ENCODE measurements at places on chromosomes 5 and 9. TPM values are rescaled to one million over a fixed set of nuclear protein-coding genes. Genes with fewer than 3 reads are reported as not detected.

SLC6A18 gene
- not detected for total RNA-seq

ZNG1F gene
- 8.2 TPM for total RNA-seq

SAPCD2 gene
- 1.0 TPM for total RNA-seq

CDH12 gene
- 0.26 TPM for total RNA-seq

DNA sequence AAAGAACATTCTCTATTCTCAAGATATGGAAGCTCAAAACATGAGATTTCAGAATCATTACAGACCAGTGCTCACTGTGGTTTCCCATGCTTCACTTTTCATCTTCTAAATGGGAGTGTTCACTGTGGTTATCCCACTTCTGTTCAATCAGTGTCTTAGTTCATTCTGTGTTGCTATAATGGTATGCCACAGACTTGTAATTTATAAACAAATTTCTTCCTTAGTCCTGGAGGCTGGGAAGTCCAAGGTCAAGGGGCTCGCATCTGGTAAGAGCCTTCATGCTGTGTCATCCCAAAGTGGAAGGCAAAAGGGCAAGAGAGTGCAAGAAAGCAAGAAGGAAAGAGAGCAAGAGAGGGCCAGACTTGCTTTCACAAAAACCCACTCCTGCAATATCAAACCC, 146.3 kb downstream of the TTC39B start:
- H3K27ac ChIP-seq: no peak overlapping the region
- H3K4me3 ChIP-seq: no peak overlapping the region
- no peaks in the 10 kb centered on the region for H3K27me3 ChIP-seq
- no peak for DNase-seq
- no peaks in the 10 kb centered on the region for H3K4me1 ChIP-seq

DNA sequence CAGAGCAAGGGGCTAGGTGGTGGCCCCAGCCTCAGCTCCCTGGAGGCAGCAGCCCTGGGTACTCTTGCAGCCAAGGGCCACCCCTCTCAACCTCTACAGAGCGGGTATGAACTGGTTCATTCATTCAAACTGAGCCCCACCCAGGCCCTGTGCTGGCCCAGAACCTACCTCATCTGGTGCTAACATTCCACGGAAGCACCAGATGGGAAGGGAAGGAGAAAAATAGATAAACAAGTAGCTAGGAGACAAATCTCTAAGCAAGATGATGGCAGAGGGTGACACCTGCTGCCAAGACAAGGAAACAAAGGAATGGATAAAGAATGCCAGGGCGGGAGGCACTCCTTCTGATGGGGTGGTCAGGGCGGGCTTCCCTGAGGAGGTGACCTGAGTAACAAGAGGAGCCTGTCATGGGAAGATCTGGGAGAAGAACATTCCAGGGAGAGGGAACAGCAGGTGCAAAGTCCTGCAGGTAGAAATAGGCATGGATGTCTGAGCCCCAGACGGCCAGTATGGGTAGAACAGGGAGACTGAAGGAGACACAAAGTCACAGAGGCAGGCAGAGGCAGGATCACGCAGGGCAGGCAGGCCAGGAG, 6.1 kb downstream of the ST6GALNAC4 start:
- H3K36me3 ChIP-seq: peaks cover 13% of the 10 kb centered on the region
- H3K4me3 ChIP-seq: no peak overlapping the region
- no peak overlapping the region for H3K27ac ChIP-seq
- H3K4me1 ChIP-seq: peaks cover 6% of the 10 kb centered on the region
- H3K27me3 ChIP-seq: peaks cover 4% of the 10 kb centered on the region

DNA sequence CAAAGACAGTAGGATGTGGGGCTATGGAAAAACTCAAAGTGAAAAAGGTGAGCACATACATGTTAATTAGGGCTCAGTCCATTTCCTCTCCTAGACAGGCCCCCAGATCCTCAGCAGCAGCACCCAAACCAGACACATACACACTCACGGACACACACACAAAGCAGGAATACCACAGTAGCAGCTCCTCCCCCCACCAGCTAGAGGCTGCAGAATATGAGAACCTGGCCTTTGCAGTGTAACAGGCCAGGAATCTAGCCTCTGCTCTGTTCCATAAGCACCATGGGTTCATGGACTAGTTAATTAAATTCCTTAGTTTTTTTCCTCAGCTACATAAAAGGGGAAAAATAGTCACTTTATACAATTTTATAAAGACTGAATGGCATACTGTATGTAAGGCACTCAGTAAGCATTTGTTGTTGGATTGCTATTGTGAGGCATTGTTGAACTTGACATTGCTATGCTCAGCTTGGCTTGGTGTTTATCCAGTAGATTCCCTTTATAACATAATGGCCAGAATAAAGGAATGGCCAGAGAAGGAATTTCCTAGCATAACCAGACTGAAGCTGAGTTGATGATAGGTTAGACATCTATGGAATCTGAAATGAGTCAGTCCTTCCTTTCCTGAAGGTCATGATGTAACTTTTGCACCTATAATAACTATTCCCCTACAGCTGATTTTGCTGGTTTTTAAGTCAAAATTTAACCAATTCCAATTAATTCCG, 186.8 kb downstream of the SEMA5A start:
- no peaks in the 10 kb centered on the region for H3K36me3 ChIP-seq
- peaks cover 7% of the 10 kb centered on the region for H3K27me3 ChIP-seq
- H3K4me3 ChIP-seq: no peak overlapping the region
- H3K27ac ChIP-seq: no peak overlapping the region
- DNase-seq: no peak
- H3K4me1 ChIP-seq: no peaks in the 10 kb centered on the region

GRCh38 chr5:143782588-143783386, 29.2 kb upstream of the HMHB1 start:
- DNase-seq: no peak
- H3K4me1 ChIP-seq: peaks cover 11% of the 10 kb centered on the region
- H3K36me3 ChIP-seq: no peaks in the 10 kb centered on the region
- no peak overlapping the region for H3K27ac ChIP-seq

- no peaks in the 10 kb centered on the region for H3K27me3 ChIP-seq
- peaks cover 4% of the 10 kb centered on the region for H3K36me3 ChIP-seq
- no peak for DNase-seq
- H3K27ac ChIP-seq: no peak overlapping the region
- H3K4me3 ChIP-seq: peak overlapping the region; percentile 59
Measured at GRCh38 chr9:86350006-86350760, 4.0 kb downstream of the TUT7 start.

GRCh38 chr9:80883426-80883825, 805.9 kb downstream of the TLE1 start:
- H3K4me1 ChIP-seq: peaks cover 6% of the 10 kb centered on the region
- no peaks in the 10 kb centered on the region for H3K36me3 ChIP-seq
- no peaks in the 10 kb centered on the region for H3K27me3 ChIP-seq
- DNase-seq: no peak
- H3K27ac ChIP-seq: no peak overlapping the region

DNA sequence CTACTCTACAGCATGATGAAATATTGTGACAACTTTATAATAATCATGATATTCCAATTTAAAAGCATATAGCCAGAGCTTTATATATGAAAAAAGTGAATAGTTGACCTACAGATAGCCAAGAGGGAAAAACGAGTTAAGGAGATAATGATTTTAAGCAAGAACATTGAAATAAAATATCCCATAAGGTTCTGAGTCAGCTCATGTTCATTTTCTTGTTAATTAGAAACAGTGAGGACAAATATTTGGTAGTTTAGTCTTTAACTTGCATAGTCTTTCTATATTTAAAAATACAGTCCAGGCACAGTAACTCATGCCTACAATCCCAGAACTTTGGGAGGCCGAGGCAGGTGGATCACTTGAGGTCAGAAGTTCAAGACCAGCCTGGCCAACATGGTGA, 55.8 kb upstream of the CDH6 start:
- no peaks in the 10 kb centered on the region for H3K36me3 ChIP-seq
- no peak for DNase-seq
- H3K27ac ChIP-seq: no peak overlapping the region

GRCh38 chr5:73028991-73029595, 73.3 kb downstream of the FCHO2 start:
- peaks cover 2% of the 10 kb centered on the region for H3K27me3 ChIP-seq
- DNase-seq: no peak
- no peak overlapping the region for H3K4me3 ChIP-seq
- peaks cover 3% of the 10 kb centered on the region for H3K4me1 ChIP-seq

DNA sequence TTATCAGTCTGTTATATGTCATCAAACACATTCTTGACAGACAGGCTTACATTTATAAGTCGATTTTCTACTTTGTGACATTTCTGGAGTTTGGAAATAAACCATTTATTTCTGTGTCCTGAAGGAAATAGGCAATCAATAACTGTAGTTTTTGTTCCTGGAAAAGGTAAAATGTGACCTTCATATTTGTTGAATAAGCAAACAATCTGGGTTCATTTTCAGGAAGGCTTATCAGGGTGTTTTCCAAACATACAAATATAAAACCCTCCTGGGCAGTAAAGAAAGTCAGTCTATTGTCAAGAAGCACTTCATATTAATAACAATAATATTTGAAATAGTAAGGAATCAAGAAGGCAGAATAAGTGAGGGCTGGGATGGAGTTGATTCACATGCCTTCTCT, 195.0 kb downstream of the SNCAIP start:
- no peak for DNase-seq
- no peaks in the 10 kb centered on the region for H3K27me3 ChIP-seq
- no peak overlapping the region for H3K4me3 ChIP-seq
- no peaks in the 10 kb centered on the region for H3K36me3 ChIP-seq
